ENCODE measurements at places on chromosomes 5 and 9. TPM values are rescaled to one million over a fixed set of nuclear protein-coding genes. Genes with fewer than 3 reads are reported as not detected.

GRCh38 chr5:179207470-179207869, 137.8 kb downstream of the ADAMTS2 start:
- no peak for DNase-seq

DNA sequence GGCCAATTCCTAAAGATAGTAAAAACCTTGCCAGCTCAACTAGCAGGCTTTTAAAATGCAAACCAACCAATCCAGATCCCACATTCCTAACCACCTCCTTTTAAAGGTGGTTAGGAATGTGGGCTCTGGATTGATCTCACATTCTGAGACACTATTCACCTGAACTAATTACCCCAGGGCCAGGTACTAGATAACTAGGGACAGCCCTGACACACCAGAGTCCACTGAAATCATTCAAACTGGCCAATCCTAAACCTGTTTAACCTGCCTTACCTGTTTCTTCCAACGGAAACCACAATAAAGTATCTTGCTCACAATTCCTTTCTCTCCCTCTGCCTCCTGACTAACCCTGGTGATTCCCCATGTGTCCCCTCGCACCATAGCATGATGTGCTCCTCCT, 168.3 kb upstream of the DMAC1 start:
- DNase-seq = no peak

DNA sequence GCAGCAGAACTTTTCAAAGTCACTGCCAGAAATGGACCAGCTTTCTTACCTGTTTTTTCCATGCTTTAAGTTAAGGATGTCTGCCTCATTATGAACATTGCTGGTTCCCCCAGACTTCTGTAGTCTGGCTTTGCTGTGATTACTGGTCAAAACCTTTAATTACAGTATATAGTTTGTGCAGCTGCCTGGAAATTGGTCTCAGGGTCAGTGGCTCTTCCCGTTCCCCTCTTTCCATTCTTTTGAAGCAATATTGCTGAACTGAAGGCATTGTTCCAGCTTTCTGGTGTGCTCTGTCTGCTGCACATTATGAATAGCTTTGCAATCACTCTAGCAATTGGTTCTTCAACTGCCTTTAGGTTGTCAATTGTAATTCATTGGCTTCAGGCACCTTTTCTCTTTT, 206.5 kb downstream of the ARL15 start:
- no peak for DNase-seq

The CLK4 gene
- total RNA-seq = 12.6 TPM

GRCh38 chr9:130536701-130537107, 42.7 kb upstream of the FUBP3 start:
- no peak for DNase-seq

GRCh38 chr9:19788614-19789271, at the start of gene SLC24A2:
Gene SLC24A2 (minus strand): TSS chr9:19789037.
- DNase-seq = no peak

DNA sequence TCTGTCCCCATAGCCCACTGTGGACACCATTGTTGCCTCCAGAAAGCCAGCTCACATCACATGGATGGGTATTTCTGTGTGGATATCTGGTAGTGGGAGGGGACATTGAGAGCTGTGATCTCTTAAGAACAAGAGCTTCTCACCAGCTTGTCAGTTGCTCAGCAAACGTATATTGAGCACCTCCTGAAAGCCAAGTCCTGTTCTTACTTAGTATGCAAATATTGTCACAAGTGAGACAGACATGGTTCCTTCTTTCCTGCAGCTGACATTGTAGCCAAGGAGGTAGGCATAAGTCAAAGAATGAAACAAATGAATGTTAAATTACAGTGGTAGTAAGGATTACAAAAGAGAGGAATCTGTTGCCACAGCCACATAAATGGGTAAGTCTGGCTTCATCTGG, 3.8 kb downstream of the TCOF1 start:
- DNase-seq = no peak

GRCh38 chr5:149439899-149440542, 60.9 kb upstream of the IL17B start:
- DNase-seq = no peak

GRCh38 chr9:110874963-110875674, 163.2 kb downstream of the LPAR1 start:
- peak; percentile 44 for DNase-seq

GRCh38 chr5:122236270-122237040, 75.6 kb upstream of the SNCAIP start:
- no peak for DNase-seq

DNA sequence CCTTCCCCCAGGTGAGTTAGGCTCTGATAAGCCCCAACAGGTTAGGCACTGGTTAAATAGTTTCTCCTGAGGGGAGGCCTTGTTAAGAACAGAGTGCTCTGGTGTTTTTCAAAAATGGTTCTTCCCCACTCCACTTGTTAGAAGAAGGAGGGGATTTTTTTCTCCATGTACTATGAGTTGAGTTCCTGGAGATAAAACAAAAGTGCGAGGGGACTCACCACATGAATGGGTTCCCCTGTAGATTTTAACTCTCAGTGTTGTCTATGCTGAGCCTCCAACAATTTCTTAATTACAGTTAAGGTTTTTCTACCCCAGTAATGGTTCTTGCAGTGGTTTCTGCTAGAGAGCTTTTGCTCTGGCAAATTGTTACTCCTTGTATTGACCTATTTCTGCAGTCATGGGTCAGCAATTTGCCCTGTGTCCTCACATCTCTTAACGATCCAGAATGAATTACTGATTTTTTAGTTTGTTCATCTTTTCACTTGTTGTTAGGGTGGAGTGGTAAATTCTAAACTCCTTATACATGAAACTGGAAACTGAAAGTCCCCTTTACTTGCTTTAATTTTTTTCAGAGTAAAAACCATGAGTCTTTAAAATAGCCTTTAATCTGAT, 44.4 kb downstream of the SCAMP1 start:
- no peak for DNase-seq

GRCh38 chr5:143882520-143882919, 70.6 kb downstream of the HMHB1 start:
- no peak for DNase-seq

The PDCD1LG2 gene
- total RNA-seq = not detected

The PCDHA4 gene
- 5.3 TPM for total RNA-seq

The MSMP gene
- not detected for total RNA-seq

The ABLIM3 gene
- 0.56 TPM for total RNA-seq

The ARRDC1 gene
- total RNA-seq = 22.0 TPM

The ANP32B gene
- 77.0 TPM for total RNA-seq

- DNase-seq = no peak
These were observed 75.9 kb downstream of the ACER2 start for GRCh38 chr9:19484699-19485098.

The KIF20A gene
- 67.1 TPM for total RNA-seq

The PCDHA5 gene
- total RNA-seq = 0.76 TPM

The RNF208 gene
- total RNA-seq = 8.9 TPM

The BRD9 gene
- 49.4 TPM for total RNA-seq

DNA sequence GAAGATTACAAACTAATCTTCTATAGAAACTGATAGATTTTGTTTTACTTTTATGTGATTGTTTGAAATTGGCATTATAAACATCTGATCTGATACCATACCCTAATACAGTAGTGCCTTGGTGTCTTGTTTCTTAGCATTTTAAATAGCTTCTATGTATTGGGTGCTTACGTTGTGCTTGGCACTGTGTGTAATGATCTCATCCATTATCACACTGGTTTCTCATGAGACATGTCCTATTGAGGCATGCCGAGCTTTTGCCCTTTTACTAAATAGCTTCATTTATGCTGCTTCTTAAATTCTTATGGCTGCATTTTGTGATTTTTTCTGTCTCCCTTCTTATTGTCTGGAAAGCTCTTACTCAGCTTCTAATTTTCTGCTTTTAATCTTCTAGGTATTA, 48.2 kb upstream of the TLR4 start:
- no peak for DNase-seq

The RGMB gene
- total RNA-seq = 27.0 TPM

All from H1 (cell line).